ENCODE measurements at places on chromosomes 2 and 18.

DNA sequence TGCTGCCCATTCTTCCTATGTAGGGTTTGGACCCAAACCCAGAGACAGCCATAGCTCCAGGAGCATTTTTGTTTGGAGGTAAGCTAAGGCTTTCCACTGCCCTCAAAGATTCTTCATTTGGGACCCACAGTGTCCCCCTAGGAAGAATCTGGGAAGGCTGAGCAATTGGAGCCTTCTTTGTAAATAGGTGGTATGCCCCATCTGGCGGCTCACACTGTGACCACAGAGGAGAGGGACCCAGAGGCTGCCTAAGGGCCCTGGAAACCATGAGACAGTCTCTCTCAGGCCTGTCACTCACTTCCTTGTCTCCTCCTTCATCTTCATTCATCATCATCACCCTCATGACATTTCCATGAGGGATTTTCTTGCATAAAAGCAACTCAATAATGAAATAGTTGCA lies 215.4 kb upstream of the OSR1 start:
- no peak for DNase-seq

GRCh38 chr2:158378926-158379325 lies 77.6 kb downstream of the CCDC148 start:
- no peak for DNase-seq

- DNase-seq = no peak
These were observed 299.0 kb downstream of the NDUFA10 start for GRCh38 chr2:239726091-239726591.

DNA sequence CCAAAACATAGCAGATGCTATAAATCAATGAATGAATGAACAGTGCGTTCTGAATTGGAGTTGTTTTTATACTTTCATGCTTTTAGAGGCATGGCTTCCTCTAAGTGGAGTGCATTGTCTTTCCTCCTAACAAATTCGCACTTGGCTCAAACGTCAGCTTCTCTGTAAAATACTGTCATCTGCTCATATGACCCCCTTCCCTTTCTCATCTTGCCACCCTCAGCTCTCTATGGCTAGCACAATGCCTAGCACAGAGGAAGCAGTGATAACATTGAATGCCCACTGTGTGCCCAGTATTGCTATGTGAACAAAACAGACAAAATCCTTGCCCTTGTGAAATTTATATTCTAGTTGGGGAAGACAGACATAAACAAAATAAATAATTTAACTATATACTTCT lies 258.8 kb downstream of the MREG start:
- no peak for DNase-seq

DNA sequence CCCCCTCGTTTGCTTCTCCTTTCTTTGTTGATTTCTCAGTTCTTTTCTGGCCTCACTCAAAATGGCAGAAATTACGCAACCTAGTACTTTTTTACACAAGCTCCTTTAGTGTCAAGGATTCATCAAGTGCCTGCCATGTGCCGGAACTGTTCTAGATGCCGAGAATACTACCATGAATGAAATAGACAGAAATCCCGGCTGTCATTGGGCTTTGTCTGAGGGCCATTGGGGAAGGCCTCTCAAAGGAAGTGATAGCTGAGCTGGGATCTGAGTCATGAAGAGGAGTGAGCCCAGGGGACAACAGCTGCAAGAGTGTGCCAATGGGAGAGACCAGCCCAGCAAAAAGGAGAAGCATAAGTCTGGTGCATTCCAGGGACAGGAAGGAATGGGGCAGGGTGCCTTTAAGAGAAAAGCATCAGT lies 34.3 kb upstream of the PPP1CB start:
- DNase-seq = peak; percentile 73

DNA sequence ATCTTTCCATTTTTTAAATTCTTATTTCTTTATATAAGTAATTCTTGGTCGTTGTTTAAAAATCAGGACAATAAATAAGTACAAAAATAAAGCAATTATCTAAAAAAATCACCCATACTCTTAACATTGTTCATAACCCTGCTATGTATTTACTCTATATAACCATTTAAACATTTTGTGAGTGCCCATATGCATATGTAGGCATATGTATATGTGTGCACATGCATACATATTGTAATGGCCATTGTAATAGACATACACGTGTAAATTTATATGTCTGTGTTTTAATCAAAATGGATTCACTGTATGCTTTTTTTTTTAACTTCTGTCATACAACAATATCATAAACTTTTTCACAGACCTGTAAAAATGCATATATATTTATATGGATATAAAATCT lies 25.6 kb downstream of the DNAJC10 start:
- no peak for DNase-seq

DNA sequence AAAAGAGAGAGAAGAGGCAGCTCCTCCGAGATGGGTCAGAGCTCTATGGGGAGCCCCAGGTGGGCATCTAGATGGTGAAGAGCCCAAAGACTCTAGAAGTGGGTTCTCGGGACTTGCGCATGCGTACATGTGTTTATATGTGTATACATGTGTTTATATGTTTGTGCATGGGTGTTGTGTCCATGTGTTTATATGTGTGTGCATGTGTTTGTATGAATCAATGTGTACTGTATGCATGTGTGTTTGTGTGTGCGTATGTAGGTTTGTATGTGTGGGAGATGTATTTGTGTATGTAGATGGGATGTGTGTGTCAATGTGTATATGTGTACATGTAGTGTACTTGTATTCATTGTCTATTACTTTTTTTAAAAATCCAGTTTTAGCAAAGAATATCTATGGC lies 25.6 kb downstream of the DNPEP start:
- DNase-seq = no peak

- no peak for DNase-seq
These were observed at the start of gene SLC19A3 for GRCh38 chr2:227717687-227718567. SLC19A3 (minus strand) TSS chr2:227718028; CDS start chr2:227702318, 15,710 bp downstream.

DNA sequence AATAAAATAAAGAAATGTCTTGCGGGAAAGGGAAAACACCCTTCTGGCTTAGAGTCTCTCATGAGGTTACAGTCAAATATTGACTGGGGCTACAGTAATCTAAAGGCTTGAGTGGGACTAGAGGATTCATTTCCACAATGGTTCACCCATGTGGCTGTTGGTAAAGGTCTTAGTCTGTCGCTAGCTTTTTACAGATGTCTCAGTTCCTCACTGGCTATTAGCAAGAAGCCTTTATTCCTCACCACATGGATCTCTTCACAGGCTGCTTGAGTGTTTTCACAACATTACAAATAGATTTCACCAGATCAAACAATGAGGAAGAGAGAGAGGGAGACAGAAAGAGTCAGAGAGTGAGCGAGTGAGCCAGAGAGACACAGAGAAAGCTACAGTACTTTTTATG lies 8.3 kb upstream of the ZC3H15 start:
- no peak for DNase-seq

DNA sequence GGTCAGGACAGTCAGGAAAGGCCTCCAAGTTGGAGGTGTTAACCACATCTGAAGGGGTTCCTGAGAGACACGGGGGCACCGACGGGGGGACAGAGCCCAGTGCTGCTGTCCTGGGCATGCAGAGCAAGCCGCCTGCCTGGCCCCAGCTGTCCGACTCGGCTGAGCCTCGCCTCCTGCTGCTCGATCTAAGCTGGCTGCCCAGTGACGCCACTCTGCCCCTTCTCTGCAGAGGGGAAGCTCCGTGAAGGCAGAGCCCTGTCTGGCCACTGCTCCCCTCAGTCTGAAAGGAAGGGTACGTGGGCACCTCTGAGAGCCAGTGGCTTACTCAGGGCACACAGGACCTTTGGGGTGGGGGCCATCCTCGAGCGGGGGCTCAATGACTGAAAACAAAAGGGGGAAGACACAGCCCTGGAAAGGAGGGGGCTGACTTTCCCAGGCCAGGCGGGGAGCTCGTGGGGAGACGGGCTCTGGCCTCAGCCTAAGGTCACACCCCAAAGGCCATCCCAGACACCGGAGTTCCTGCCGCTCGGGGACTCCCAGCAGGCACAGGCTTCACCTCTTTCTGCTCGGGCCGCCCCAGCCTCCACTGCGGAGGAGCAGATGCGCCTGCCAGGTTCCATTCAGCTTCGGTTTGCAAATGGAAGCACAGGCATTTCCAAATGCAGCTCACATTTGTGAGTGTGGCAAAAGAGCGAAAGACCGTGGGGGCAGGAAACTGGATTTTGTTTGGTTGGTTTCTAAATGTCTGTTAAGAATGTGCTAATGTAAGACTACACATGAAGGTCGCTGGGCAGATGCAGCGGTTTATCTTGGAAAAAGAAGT lies 136.9 kb downstream of the HDAC4 start:
- DNase-seq = no peak

- no peak for DNase-seq
These were observed 101.8 kb upstream of the NFU1 start for GRCh38 chr2:69538872-69539548.

DNA sequence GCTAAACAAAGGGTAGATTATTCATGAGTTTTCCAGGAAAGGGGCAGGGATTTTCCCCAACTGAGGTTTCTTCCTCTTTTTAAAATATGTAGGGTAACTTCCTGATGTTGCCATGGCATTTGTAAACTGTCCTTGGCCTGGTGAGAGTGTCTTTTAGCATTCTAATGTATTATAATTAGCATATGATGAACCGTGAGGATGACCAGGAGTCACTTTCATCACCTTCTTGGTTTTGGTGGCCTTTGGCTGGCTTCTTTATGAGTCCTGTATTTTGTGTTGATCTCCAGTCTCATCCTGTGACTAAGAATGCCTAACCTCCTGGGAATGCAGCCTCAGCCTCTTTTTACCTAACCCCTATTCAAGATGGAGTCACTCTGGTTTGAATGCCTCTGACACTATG lies 391.0 kb upstream of the LINC00305 start:
- no peak for DNase-seq

GRCh38 chr2:63990072-63990471 lies 29.2 kb downstream of the VPS54 start:
- DNase-seq = no peak

GRCh38 chr2:63853527-63854310 lies 12.0 kb downstream of the UGP2 start:
- DNase-seq = no peak

DNA sequence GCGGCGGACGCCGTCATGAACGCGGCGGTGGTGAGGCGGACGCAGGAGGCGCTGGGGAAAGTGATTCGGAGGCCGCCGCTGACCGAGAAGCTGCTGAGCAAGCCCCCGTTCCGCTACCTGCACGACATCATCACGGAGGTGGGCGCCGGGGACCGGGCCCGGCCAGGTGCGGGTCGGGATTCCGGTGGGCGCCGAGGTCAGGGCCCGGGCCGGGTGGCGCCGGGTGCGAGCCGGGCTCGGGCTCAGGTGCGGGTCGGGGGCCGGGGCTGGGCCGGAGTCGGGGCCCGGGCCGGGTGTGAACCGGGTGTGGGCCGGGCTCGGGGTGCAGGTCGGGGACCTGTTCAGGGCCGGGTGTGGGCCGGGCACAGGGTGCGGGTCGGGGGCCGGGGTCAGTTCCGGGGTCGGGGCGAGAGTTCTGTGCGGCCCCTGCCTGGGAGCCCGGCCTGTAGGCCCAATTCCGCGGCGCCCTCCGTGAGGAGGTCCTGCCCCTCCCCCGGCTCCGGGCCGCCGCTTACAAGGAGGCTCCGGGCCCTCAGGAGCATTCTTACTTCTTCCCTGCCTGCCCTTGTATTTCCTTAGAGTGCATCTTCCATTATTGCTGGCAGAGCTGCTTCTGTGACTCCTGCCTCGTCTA lies 447 bp downstream of the TRAF3IP1 start:
- no peak for DNase-seq

GRCh38 chr2:113078350-113078839 lies 10.6 kb downstream of the IL1F10 start:
- no peak for DNase-seq

GRCh38 chr2:224517963-224518362 lies 67.2 kb downstream of the CUL3 start:
- no peak for DNase-seq

DNA sequence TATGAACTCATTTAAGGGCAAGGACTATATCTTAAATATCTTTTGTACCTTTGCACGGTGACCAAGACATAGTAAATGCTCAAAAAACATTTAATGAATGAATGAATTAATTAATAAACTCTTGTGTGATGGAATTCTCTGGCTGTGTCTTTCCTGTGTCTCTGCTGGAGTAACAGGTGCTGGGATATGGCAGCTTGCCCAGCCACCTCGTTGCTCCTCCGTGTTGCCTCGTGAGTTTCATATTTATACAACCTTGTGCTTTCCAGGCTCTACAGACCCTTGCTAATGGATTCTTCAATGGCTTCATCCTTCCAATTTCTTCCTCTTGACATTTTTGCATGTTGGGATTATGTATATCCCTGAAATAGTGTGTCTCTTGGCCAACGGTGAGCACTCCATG lies 30.4 kb downstream of the CTAGE1 start:
- no peak for DNase-seq

GRCh38 chr2:2916621-2917020 lies 461.0 kb downstream of the EIPR1 start:
- DNase-seq = no peak

- DNase-seq = no peak
These were observed 215.1 kb downstream of the ZNF385B start for GRCh38 chr2:179646173-179646769.

- DNase-seq = no peak
These were observed 76.4 kb downstream of the BOD1L2 start for GRCh38 chr18:57223144-57223870.

DNA sequence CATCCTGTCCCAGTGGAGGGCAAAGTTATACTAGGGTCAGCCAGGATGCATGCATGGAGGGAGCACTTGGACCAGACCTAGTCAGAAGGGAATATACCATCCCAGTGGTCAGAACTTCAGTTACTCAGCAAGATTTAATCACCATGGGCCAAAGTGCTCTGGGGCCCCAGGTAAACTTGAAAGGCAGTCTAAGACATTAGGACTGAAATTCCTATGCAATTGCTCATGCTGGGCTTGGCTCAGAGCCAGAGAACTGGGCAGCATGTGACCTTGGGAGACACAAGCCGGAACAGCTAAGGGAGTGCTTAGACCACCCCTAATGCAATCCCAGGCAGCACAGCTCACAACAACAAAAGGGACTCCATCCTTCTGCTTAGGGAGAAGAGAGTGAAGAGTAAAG lies 401.3 kb downstream of the KCNJ3 start:
- no peak for DNase-seq

DNA sequence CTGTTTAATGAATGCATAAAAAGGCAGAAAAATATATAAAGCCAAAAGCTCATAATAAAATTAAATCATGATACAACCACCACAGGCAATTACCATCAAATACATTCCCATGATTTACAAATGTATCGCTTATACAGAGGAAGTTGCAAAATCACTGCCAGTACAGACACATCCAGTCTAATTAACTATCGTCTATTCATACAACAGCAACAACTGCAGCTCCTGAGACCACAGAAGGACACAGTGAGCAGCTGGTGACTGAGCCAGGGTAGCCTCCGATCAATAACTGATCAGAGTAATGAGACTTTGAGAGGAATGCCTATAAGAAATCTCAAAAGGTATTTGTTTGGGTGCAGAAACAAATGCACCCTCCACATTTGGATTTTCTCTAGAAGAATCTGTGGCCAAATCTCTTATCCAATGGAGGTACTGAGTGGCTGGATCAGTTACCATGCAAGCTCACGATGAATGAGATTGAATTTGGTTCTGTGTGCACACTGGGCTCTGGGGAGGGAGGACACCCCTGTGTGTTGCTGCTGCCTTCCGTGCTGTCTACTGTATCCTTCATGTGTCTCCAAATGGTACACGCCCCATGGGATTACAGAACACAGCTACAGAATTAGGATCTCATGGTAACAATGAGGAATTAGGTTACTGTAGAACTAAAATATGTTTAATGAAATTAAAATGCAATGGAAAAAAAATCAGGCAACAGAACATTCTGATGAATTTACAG lies 119.6 kb downstream of the MBP start:
- no peak for DNase-seq

GRCh38 chr2:109523121-109523520 lies 90.6 kb downstream of the SEPTIN10 start:
- no peak for DNase-seq

- DNase-seq = no peak
These were observed 3.0 kb downstream of the GPR55 start for GRCh38 chr2:230921806-230922595.

Data from NCI-H187 (cell line).